ENCODE measurements at places on chromosomes 7 and 10. TPM values are rescaled to one million over a fixed set of nuclear protein-coding genes. Genes with fewer than 3 reads are reported as not detected.

DNA sequence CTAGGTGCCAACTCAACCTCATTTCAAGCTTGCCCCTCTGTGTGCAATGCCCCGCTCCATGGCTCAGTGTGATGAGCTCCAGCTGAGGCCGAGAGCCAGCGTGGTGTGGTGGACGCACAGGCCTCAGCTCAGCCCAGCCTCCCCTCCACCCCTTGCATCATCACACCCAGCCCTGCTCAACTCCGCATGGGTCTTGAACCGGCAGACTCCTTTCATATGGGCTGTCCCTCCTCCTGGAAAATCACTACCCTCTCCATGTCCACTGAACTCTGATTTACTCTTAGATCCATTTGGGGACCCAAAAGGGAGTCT lies 16.6 kb upstream of the SLC18A3 start:
- no peak for DNase-seq
- no peak overlapping the region for H3K27ac ChIP-seq
- no peaks in the 10 kb centered on the region for H3K36me3 ChIP-seq
- H3K27me3 ChIP-seq, result peaks cover 7% of the 10 kb centered on the region

CYP3A5 gene
- 0.46 TPM for total RNA-seq

ANKRD61 gene
- total RNA-seq, result not detected

ZNF37A gene
- total RNA-seq, result 23.8 TPM

All from T-cell (primary cell).